ENCODE measurements at places on chromosomes 7 and 10.

DNA sequence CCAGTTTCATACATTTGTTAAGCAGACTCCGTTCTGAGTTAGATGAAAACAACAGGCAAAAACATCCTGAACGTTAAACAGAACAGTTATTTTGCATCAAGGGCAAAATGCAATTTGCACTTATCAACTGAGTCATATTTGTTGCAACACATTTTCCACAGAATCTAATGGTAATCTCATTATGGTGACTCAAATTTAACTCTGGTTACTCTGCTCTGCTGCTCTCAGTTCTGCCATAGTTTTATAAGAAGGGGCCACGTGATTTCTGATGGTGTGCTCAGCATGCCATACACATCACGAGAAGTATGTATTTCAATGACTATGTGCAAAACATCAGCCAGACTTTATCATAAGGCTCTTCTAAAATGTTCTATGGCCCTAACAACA is 148.8 kb downstream of the CHCHD3 start:
- DNase-seq = no peak

GRCh38 chr10:118963341-118963740 is 66.2 kb upstream of the NANOS1 start:
- DNase-seq = no peak

- no peak for DNase-seq
Observed at GRCh38 chr7:90889644-90890043, 293.5 kb downstream of the CDK14 start.

DNA sequence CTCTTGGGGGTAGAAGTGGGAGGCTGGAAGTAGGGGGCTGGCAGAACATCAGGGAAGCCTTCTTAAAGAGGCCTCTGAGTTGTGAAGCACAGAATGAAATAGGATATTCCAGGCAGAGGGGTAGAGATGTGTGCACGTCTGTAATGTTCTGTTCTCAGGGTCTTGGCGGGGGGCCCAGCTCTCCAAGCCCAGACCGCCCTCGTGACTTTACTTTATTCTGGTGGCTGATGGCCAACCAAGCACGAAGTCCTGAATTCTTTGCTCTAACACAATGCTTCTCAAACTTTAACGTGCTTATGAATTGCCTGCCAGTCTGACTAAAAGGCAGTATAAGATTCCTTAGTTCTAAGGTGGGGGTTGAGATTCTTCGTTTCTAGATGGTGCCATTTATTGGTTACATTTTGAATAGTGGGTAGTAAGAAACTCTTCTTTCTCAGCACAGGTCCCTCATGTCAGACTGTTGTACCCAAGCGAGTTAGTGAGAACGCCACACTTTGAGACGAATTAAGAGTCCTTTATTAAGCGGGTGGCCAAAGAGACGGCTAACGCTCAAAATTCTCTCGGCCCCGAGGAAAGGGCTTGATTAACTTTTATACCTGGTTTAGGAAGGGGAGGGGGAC is 8.2 kb downstream of the PRXL2A start:
- DNase-seq = no peak

GRCh38 chr10:17580885-17581284 is 36.3 kb downstream of the HACD1 start:
- no peak for DNase-seq

DNA sequence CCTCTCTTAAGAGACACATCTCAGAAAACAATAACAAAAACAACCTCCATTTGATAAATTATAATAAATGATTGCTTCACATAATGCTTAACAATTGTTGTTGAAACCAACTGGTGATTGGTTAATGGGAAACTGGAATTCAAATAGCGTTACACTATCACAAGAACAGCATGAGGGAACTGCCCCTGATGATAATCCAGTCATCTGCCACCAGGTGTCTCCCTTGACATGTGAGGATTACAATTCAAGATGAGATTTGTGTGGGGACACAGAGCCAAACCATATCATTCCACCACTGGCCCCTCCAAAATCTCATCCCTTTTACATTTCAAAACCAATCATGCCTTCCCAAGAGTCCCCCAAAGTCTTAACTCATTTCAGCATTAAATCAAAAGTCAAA is 375.9 kb downstream of the BMPER start:
- DNase-seq = no peak

- DNase-seq = no peak
Observed at GRCh38 chr10:8180360-8181109, 126.0 kb downstream of the GATA3 start.

- DNase-seq = no peak
Observed at GRCh38 chr7:54904986-54905385, 113.8 kb upstream of the EGFR start.
